ENCODE measurements at places on chromosomes 16 and 17.

DNA sequence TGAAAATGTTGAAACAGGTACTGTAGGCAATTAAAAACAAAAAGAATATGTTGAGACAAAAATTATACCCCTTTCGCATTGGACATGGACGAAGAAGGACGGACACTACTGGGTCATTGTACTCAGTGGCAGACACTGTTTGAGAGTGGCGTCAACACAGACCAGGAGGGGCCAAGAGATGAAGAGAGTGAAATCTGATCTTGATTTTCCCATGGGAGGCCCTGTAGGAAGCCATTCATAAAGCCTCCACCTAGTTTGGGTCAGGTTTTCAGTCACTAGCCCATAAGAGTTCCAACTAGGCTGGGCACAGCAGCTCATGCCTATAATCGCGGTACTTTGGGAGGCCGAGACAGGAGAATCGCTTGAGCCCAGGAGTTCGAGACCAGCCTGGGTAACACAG lies 23.6 kb upstream of the SMURF2 start:
- no peak for DNase-seq

- peak; percentile 57 for DNase-seq
Measured at GRCh38 chr16:66996324-66996982, 8.1 kb downstream of the CES4A start.

DNA sequence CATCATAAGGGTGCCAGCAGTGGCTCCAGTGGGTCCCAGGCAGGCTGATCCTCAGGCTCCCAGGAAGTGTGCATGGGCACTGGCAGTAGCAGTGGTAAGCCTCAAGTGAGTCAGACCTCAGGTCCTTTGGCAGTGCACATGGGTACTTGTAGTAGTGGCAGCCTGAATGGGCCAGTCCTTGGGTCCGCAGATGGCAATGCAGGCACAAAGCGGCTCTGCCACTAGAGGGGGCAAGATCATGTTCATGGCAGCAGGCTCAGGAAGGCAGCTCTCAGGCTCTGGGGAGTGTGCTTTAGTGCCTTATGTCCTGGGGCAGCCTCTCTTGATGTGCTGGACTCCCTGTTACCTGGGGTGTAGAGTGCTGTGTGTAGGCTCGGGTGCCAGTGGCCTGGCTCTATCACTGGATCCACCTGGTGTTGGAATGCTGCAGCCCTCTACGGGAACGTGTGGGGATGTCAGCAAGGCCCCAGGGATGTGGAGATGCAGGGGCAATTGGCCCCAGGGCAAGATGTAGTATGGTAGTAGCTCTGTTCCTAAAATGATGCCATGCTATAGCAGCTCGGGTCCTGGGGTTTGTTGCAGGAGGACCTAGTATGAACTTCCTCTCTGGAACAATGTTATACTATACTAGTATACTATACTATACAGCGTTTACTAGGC lies 11.0 kb downstream of the ACSM3 start:
- no peak for DNase-seq

DNA sequence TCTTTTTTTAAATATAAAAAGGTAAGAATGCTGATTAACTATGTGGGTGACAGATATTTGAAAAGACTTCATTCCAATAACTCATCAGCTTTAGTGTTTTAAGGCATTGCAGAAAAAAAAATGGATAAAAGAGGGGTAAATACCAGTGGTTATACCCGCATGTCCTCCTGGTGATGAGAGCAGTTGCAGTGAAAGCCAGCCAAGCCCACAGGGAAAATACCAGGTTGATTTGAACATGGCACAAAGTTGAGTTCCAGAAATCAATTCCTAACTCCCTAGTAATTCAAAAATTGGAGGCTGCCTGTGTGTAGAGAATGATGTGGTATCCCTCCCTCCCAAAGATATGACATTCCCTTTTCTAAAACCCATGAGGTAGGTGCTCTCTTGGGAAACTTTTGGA lies 453.2 kb upstream of the SOX9 start:
- DNase-seq, result no peak

DNA sequence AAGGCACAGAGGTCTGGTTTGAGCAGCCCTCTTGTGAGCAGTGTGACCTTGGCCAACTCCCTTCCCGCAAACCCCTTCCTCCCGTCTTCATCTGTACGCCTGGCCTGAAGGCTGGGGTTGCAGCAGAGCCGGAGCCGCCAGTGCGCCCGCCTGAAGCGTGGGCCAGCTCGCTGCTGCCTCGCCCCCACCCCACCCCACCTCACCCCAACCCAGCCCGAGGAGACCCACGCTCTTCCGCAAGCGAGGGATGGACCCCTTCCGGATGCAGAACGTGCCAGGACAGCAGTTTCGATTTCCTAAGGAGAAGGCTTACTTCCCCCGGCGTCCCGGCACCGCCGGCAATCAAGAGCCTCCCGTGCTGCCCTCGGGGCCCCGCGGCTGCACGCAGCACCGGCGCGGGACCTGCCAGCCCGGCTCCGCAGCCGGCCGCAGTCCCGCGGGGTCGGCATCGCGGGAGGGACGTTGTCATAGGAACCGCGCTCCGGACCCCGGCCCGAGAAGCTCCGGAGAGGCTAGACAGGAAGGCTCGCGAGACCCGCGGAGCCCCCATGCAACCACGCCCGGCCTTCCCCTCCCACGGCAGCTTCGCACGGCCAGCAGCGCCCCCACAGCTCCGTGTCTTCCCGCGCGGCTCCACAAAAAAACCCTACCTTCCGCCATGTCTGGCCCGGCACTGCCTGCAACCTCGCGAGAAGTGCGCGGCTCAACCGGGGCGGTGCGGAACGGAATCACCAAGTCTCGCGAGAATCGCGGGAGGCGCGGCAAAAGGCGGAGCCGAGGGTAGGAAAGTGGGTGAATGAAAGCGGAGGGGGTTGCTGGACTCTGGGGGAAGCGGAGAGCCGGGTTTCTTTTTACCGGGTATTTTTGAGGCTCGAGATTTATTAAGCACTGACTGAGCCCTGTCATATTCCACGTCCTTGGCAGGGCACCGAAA lies at the start of gene ANKFY1:
ANKFY1 (minus strand) TSS at position 698 of the 934 bp plus-strand sequence; CDS start at position 660, 38 bp downstream.
- DNase-seq, result peak; percentile 87

- no peak for DNase-seq
Measured at GRCh38 chr17:52823155-52823554, 664.6 kb upstream of the CA10 start.

GRCh38 chr17:20089756-20090547 lies 80.8 kb downstream of the SPECC1 start:
- DNase-seq, result no peak

- DNase-seq, result no peak
Measured at GRCh38 chr16:70752426-70752825, 48.5 kb downstream of the VAC14 start.

DNA sequence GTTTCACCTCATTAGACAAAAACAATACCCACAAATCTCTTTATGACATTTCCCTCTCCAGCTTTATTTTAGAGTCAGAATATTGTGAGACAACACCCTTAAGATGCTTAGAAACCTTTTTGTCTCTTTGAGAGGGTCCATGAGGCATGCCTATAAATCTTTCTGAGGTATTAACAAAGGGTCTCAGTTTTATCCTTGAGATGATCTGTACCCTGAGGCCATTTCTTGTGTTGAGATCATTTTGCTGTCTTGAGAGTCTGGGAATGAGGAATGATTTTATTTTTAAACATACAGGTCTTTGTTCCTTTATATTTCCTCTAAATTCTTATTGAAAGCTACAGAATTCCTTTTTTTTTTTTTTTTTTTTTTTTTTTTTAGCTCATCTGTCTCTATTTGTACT lies 179.7 kb upstream of the HS3ST4 start:
- DNase-seq, result no peak

DNA sequence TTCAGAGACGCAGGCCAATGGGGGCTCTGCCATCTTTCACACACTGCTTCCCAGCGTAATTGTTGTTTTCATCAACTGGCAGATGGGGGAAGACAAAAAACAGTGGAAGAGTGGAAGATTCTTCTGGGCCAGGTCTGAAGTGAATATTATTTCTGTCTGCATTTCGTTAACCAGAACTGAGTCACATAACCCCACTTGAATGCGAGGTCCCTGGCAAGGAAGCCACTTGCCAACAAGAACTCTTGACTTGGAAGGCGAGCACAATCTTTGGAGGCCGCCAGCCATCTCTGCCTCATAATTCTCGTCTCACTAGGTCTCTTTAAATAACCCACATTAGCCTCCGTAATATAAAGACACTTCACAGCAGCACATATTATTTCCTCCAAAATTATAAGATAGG lies 75.4 kb downstream of the CYB561 start:
- DNase-seq, result no peak

DNA sequence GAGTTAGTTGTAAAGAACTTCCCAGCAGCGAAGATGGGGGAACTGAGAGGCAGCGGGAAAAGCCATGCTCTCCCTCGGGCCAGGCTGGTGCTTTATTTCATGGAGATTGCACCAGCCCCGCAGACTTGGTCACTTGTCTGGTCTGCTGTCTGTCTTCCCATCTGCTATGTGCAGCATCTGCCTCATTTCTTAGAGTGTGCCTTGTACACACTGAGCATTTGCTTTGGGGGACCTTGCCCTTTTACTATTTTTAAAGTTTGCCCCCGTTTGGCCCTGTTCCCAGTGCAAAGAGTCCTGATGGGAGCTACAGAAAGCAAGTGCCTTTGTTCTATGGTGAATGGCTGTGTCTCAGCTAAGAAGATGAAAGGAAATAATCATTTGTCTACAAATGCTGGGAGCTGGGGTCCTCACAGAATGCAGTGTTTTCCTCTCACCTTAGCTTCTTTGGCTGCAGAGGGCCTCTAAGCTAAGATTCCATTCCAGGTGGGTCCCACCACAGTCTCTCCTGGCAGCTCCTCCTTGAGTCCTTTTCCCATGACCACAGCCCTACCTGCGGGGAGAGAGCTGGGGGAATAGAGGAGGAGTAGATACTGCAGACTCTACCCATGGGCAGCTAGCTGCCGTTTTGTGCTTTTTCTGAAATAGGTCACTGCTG lies 25.1 kb upstream of the CNOT1 start:
- no peak for DNase-seq

DNA sequence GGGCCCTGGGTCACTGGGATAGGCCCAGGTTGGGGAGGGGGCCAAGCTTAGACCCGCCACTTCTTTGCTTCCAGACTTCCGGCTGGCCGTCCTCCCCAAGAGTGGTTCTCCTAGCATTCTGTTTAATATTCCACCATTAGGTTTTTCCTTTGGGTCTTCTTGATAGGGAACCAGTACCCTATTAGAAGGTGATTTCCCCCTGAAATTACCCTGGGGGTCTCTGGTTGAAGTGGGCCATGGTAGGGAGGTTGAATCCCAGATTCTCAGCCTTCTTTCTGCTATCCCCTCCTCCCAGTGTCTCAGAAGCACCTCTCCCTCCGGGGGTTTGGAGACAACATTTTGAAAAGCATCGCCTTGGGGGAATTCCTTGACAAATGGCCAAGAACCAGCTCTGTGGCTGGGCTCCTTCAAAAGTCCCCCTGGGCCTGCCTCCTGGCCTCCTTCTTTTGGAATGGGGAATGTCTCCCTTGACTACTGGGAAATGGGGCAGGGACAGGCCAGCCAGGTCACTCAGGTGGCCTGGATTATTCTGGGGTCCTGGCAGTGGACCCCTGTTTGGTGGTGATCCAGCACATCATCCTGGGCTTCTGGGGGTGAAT lies 5.7 kb downstream of the LASP1 start:
- DNase-seq, result no peak

- DNase-seq, result no peak
Measured at GRCh38 chr16:50369133-50369804, 481 bp upstream of the BRD7 start.

- DNase-seq, result no peak
Measured at GRCh38 chr17:62870552-62870971, 62.4 kb upstream of the MARCHF10 start.

DNA sequence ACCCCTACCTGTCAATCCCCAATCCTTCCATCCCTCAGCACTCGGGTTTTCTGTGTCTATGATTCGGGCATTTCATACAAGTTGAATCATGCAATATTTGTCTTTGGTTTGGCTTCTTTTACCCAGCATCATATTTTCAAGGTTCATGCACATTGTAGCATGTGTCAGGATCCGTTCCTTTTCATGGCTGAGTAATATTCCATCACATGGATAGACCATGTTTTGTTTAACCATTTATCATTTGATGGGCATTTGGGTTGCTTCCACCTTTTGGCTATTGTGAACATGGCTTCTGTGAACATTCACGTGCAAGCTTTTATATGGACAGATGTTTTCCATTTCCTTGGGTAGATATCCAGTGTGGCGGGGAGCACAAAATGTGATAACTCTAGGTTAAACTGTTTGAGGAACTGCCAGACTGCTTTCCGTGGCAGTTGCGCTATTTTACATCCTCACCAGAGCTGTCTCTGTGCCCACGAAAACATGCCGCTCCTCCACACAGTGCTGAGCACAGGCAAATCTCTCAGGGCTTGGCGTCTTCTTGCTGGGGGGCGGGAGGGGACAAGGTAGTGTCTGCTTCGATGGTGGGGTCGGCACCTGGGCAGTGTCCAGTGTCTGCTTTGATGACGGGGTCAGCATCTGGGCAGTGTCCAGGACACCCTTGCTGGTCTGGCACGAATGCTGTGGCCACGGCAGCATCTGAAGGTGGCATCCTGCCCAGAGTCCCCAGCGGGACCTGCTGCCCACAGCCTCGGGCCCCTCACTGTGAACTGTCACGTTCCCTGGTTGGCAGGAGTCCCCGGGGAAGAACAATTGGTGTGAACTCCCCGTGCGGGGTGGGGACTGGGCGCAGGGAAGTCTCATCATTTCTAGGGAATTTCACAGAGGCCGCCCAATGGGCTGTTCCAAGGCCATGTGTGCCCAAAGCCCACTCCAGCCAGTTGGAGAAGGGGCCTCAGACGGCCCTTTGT lies 32.4 kb upstream of the JPH3 start:
- DNase-seq, result no peak

DNA sequence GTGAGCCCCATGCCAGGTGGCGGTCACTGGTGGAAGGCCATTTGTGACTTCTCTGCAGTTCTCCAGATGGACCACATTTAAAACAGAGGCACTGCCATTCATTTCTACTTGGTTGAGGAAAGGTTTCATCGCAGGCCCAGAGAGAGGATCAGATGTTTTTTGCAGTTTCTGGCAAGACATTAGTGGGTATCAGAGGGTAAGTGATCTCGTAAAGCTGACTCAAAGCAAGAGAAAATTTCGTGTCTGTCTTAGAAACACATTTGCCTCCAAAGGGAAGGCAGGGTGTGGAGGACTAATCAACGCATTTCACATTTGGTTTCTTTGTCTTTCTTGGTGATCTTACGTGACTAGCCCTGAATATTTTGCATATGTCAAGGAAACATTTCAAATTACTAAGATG lies 81.8 kb downstream of the PRKCB start:
- no peak for DNase-seq

GRCh38 chr17:600576-601243 lies 113.9 kb downstream of the VPS53 start:
- no peak for DNase-seq

GRCh38 chr17:77377710-77378235 lies 237.0 kb downstream of the SEC14L1 start:
- DNase-seq, result no peak

DNA sequence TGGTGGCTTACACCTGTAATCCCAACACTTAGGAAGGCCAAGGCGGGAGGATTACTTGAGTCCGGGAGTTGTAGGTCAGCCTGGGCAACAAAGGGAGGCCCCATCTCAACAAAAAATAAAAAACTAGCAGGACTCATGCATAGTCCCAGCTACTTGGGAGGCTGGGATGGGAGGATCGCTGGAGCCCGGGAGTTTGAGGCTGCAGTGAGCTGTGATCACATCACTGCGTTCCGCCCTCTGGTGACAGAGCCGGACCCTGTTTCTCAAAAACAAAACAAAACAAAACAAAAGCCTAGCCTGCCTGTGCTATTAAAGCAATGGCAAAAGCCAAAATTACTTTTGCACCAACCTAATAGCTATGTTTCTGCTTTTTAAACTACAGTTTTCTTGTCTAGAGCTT lies 1.5 kb downstream of the FCSK start:
- no peak for DNase-seq

- DNase-seq, result no peak
Measured at GRCh38 chr17:50576864-50577263, 16.3 kb downstream of the CACNA1G start.
